ENCODE measurements at places on chromosomes 16 and 17.
A peak's percentile ranks its signal among the peaks of the same experiment; 100 is the strongest.

DNA sequence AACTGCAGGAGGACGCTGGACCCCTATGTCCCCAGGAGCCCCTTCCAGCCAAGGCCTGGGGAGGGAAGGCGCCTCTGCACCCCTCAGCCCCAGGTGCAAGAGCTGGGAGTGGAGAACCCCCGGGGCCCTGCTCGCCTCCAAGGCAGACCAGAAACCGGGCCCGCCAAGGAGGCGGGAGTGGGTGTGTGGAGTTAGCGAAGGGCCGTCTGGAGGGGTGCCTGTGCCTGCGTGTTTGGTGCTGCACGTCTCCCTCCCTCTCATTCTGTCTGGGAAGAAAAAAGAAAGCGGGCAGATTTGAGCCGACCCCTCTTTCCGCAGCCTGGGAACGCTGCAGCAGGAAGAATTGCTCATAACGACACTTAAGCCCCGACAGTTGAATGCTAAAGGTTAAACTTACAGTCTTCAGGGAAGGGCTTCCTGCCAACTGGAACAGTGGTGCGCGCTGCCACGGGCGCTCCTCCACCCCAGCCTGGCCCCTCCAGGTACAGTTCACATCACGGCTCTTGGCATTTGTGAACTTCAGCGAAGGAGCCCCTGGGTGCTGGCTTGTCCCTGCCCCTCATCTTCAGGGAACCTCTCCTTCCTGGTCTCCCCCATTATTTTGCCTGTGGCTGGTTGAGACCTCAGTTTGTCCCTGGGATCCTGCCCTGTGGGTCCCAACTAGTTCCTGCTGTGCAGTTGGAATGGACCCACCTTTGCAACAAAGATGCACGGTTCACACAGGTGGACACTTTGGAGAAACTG is 19.2 kb upstream of the ZFHX3 start:
- DNase-seq, result no peak

- DNase-seq, result no peak
These were observed 47.9 kb downstream of the IQCK start for GRCh38 chr16:19765860-19766553.

- DNase-seq, result no peak
These were observed 5.0 kb upstream of the CAPN15 start for GRCh38 chr16:522320-523096.

- DNase-seq, result peak; percentile 76
These were observed at the start of gene STAT5B for GRCh38 chr17:42276359-42276608. Gene STAT5B, minus strand, starts transcription at chr17:42276391. Its CDS starts 44,264 bp downstream, at chr17:42232127.

DNA sequence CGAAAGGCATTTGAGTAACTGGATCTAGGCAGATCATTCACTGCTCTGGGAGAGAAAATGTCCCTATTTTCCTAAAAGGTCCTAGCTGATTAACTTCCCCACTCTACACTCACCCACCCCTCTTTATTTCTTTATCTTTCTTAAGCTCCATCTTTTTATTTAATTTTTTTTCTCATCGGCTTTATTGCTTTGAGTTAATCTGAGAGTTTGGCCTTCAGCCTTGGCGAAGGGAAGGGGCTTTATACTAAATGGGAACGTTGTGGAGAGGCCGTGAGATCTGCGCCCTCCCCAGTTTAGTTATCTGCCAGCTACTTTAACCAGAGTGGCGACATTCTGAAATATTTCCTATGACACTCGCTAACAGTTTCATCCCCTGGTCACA is 882 bp upstream of the TOX3 start:
- no peak for DNase-seq

DNA sequence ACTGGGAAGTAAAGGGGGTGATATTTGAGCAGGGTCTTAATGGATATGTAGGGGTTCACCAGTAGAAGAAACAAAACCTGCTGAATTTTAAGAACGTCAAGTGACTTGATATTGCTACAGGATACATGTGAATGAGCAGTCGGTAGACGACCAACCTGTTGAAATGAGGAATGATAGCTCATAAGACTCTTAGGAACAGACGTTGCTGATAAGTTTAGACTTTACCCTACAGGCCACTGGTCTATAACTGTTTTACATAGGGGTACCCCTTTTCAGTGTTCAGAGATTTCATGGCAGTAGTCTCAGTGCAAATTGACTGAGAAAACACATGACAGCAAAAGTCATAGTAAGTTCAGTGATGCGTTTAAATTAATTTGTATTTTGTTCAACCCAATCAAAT is 45.9 kb downstream of the TMEM114 start:
- DNase-seq, result no peak

GRCh38 chr16:50712560-50712898 is 19.1 kb downstream of the NOD2 start:
- DNase-seq, result no peak

DNA sequence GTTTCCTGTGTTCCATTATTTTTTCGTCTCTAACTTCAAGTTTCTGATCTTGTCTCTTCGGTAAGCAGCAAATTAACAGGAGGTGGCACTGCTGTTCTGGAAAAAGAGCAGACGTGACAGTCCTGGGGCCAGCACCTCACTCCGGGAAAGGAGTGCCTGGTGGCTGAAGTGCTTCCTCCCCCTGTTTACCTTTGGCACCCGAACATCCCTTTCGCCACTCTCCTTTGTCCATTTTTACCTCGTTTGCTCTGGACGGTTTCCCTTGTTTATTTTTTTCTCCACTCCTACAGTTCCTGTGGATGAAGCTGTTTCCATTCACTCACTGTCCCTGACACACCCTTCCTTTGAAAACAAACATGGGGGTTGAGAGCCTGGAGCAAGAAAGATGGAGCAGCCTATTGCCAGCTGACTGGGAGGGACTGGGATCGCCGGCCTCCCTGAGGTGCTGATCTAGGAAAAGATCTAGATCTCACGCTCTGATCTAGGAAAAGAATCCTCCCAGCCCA is 12.6 kb downstream of the SAP30BP start:
- DNase-seq, result no peak

DNA sequence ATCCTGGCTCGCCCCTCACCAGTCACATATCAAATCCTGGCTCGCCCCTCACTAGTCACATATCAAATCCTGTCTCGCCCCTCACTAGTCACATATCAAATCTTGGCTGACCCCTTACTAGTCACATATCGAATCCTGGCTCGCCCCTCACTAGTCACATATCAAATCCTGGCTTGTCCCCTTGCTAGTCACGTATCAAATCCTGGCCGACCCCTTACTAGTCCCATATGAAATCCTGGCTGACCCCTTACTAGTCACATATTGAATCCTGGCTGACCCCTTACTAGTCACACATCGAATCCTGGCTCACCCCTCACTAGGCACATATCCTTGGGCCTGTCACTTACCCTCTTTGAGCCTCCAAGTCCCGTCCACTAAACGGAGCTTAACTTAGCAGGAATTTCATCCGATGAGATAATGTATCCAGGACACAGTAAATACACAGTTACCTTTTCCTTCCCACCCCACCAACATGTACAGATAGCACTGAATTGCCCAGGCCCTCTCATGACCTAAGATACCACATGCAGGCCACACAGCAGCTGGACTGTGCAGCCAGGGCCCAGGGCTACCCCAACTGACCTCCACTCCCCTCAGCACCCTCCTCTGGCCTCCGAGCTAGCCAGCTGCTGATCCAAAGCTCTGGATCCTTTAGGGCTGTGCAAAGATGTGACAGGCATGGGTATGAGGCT is 157.8 kb upstream of the RPH3AL start:
- no peak for DNase-seq

DNA sequence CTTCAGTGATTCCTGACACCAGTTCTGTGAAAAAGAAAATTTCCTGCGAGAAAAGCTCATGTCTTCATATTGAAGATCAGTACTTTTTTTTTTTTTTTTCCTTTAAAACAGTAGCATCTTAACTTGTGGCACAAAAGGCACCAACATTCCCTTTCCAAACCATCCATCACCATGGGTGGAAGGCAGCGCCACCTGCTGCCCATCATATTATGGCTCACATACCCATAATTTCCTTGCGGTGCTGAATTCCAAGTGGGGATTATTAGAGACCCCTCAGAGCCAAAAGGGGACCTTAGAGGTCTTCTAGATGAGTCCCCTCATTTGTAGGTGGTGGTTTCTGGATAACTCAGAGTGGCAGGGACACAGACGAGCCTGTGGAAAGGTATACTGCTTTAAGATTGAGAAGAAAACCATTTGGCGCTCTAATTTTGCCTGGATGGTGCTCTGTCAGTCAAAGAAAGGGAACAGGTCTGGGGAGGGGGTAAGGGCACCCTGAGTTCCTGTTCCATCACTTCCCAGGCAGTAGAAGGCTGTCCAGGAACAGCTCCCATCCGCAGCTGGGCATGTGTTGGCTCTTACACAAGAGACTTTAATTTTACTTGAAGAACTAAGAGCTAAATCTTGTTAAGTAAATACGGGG is 7.9 kb upstream of the SOST start:
- DNase-seq, result peak; percentile 25

- no peak for DNase-seq
These were observed 47.2 kb downstream of the ANKRD11 start for GRCh38 chr16:89442990-89443726.

- no peak for DNase-seq
These were observed 10.3 kb upstream of the RPL38 start for GRCh38 chr17:74192950-74193781.

- DNase-seq, result no peak
These were observed 85.3 kb downstream of the STXBP4 start for GRCh38 chr17:55053855-55054254.

DNA sequence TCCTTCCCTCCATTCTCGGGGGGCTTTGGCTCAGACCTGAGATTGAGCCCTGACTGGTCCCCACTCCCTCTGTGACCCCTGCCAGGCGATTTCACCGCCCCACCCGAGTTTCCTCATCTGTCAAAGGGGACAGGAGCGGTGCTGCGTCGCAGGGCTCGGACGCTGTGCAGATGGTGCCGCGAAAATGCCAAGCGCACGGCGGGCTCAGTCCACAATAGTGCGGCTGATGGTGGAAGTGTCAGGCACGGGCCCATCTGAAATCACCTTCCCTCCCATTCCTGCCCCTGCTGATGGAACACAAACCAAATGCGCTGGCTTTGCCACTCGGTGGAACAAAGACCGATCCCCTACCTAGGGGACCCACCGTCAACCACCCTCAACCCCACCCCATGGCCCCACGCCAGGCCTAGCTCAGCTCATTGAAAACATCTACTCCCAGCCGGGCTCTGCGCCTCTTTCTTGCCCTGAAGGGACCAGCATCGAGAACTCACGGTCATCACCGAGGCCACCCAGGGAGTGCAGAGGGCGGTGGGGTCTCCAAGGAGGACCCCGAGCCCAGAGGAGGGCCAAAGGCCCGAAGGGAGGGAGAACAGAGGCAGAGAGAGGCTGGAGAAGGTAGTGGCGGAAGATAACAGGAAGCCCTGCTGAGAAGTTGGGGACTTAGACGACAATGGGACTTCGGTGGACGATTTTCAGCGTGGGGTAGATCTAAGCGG is 1.4 kb downstream of the CARHSP1 start:
- no peak for DNase-seq

DNA sequence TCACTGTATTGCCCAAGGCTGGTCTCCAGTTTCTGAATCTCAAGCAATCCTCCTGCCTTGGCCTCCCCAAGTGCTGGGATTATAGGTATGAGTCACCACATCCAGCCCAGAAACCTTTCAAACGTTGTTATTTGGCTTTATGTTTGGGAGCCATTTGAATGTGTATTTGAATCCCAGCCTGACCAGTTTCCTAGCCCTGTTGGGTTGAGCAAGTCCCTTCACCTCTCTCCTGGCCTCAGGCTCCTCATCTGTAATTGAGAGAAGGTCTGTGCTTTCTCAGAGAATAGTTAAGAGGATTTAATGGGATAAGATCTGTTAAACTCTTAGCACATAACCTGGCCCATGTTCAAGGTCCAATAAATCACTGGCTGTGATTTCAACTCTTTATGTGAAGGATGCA is 385.8 kb upstream of the RBFOX1 start:
- no peak for DNase-seq

- DNase-seq, result no peak
These were observed 8.1 kb downstream of the WIPI1 start for GRCh38 chr17:68449021-68449739.

DNA sequence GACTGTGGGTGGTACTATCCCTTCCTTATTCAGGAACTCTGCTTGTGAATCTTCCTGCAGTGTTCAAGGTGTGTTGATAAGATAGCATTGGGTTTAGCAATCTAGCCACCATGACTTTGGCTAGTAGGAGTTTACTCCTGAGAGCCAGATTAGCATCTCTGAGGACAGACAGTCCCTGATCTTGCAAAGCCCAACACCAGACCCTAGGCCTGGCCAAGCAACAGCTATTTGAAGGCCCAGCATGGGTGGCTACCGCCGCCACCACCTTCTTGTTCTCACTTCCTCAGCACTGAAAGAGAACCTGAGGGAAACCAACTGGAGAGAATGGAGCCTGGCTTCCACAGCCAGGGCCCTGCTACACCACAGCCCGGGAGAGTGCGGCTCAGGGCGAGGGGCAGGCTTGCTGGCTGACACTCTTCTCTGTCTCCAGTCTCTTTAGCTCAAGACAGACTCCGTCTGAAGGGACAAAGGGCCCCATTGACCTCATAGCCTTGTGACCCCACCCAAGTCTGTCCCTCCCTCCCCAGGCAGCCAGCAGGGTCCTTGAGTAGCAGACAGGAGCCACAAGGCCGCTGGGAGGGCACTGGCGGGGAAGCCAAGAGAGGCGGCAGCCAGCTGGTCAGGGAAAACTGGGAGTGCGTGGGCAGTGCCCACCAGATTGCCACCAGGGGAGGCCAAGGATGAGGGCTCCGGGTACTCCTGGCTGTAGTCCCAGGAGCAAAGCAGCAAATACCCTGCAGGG is 10.9 kb upstream of the ARHGAP23 start:
- DNase-seq, result no peak

DNA sequence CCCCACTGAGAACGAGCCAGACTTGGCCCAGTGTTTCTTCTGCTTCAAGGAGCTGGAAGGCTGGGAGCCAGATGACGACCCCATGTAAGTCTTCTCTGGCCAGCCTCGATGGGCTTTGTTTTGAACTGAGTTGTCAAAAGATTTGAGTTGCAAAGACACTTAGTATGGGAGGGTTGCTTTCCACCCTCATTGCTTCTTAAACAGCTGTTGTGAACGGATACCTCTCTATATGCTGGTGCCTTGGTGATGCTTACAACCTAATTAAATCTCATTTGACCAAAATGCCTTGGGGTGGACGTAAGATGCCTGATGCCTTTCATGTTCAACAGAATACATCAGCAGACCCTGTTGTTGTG is 631 bp downstream of the BIRC5 start:
- no peak for DNase-seq

- DNase-seq, result no peak
These were observed 19.8 kb downstream of the JPH3 start for GRCh38 chr16:87621976-87622713.

DNA sequence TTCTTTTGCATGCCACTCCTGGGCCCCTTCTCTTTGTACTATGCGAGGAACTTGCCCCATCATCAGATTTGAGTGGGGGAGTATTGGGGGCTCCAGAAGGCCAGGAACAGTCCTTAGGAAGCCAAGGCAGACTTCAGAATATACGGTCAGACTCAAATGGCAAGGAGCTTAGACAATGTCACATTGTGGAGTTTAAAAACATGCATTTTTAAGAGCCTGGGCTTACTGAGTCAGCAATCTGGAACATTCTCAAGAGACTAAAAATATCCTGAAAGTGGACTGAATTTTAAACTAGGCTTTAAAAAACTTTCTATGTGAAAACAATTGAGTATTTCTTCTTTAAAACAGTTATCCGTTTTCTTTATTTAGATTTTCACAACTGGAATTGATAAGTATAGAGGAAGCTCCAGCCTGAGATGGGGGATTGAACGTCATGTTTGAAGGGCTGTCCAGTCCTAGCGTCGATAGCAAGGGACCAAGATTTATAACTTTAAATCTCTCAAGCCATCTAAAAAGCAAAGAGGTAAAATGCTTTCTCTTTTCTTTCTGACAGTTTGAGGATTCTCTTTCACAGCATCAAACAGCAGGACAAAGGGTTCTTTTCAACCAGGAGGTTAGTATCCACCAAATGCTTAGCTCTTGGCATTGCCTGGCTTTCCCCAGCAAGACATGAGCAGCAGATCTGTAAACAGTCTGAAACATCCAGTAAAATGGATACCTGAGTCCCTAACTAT is 45.8 kb upstream of the CDRT4 start:
- no peak for DNase-seq

All from naive thymus-derived CD8-positive, alpha-beta T cell (primary cell).